ENCODE measurements at places on chromosomes 11 and 22.

GRCh38 chr11:30049214-30049613, 32.4 kb upstream of the KCNA4 start:
- DNase-seq: no peak

GRCh38 chr11:30458541-30458940, 127.6 kb downstream of the MPPED2 start:
- DNase-seq: no peak

GRCh38 chr11:106087815-106088435, 10.5 kb downstream of the AASDHPPT start:
- DNase-seq: no peak

DNA sequence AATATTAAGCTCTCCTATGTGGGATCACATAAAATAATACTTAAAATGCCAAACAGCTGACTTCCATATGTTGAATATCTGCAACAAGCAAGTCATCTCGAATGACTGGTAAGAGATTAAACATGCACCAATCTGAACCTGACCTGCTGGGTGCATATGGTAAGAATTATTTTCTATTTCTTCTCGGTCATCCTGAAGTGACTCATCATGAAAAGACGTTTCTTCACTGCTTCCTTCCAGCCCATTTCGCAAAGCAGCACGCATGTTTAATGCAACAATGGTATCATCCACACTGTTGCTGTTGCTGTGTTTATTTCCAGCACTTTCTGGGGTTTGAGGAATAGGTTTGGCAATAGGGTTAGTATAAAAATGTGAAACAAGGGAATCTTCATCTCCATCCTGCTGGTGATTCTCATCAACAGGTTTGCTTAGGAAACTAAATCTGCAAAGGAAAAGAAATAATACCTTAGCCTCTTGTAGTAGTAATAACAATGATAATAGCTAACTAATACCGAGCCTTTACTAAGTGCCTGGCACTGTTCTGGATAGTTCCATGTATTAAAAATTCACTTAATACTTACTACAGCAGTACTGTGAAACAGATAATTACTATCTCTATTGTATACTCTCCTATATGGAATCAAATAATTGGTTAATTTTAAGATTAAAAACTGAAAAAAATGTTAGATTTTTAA, 52.0 kb upstream of the CHRNA10 start:
- DNase-seq: peak; percentile 97

DNA sequence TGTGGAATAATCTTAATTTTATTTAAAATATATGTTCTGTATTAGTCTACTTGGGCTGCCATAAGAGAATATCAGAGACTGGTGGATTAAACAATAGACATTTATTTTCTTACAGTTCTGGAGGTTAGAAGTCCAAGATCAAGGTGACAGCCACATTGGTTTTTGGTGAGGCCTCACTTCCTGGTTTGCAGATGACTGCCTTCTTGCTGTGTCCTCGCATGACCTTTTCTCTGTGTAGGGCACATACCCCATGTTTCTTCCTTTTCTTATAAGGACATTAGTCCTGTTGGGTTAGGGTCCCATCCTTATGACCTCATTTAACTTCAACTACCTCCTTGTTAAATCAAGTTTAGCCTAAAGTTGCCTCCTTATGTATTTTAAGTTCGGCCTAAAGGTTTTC, 202.7 kb upstream of the MPPED2 start:
- no peak for DNase-seq

- no peak for DNase-seq
These were observed 80.7 kb downstream of the RBFOX2 start for GRCh38 chr22:35947794-35948425.

- no peak for DNase-seq
These were observed 6.1 kb downstream of the LSP1 start for GRCh38 chr11:1859004-1859403.

DNA sequence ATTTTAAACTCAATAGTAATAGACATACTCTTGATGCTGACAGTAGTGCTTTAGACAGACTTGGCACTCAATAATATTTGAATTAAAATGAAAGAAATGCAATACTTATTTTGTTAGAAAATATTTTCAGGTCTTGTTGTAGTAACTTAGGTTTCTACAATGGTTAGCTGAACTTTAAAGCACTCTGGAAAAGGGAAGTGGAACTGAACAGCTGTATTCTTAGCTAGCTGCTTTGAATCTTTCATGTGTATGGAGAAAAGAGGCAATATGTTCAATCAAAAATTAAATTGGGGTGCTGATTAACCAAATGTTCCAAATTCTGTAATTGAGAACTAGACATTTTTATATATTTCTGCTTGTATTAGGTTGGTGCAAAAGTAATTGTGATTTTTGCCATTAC, 517.9 kb upstream of the RAG2 start:
- no peak for DNase-seq

GRCh38 chr11:57513452-57513795, 2.1 kb downstream of the SLC43A1 start:
- DNase-seq: no peak

GRCh38 chr11:102115557-102115956, 5.3 kb downstream of the YAP1 start:
- DNase-seq: no peak

DNA sequence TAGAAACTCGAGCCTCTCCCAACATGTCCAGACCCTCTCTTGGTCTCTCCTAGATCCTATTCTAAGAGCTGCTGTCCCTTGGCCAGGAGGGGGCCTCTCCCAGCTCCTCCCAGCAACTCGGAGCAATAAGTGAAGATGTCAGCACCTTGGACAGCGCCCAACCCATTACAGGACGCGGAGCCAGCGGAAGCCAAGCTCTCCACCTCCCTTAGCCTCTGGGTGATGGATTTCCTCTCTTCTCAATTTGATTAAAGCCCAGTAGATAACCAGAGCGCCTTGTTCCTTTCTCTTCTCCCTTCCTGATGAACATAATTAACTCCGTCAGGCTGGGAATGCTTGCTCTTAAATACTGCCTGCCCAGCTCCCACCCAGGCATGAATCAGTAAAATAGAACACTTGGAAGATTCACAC, 26.2 kb upstream of the TPBGL start:
- peak; percentile 32 for DNase-seq

DNA sequence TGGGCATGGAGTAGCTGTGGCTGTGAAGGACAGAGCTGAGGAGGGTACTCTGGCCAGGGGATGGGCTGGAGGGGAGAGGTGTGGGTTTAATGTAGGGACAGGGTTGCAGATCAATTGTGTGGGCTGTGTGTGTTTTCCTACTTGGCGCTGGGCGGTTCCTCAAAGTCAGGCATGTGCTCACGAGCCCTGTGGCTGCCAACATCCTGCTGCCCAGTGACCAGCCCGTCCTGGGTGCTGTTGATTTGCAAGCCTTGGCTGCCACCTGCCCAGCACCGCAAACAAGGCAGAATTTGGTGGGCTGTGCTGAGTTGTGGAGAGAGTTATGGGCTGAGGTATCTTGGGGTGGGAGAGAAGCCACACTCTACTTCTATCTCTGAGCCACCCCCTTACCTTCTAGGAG, 69.2 kb downstream of the SCN3B start:
- no peak for DNase-seq

- no peak for DNase-seq
These were observed 100.4 kb upstream of the PARVA start for GRCh38 chr11:12276831-12277475.

DNA sequence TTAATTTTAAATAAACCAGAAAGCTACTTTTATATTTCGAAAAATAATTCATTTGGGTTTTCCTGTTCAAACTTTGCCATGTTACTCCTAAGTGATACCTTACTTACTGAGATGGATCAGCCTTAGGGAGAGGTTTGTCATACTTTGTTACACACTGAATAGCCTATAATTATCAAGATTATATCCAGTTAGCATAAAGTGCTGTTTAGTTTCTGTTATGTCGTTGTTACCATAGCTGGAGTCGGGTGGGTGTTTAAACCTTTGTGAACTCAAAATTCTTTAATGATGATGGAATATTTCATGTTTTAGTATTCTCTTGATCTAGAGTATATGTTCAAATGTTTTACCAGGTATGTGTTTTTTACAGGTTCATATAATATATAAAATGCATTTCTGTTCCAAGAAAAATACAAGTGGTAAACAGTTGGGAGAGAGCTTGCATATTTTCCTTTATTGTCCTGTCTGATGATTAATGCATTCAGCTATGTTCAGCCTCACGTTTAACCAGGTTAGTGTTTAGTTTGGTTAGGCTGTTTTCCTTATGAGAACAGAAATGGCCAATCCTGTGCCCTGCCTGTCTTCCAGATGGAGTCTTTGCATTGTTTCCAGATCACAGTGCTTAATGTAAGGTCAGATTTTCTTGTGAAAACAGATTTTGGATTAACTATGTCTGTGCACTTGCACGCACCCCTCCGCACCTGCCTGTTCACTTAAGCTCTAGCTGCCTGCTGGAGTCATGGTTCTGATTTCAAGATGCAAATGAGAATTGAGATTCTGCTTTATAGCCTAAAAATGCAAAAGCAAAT, 105.6 kb downstream of the ATXN10 start:
- no peak for DNase-seq

- DNase-seq: no peak
These were observed 431.8 kb upstream of the FAT3 start for GRCh38 chr11:91792779-91793262.

DNA sequence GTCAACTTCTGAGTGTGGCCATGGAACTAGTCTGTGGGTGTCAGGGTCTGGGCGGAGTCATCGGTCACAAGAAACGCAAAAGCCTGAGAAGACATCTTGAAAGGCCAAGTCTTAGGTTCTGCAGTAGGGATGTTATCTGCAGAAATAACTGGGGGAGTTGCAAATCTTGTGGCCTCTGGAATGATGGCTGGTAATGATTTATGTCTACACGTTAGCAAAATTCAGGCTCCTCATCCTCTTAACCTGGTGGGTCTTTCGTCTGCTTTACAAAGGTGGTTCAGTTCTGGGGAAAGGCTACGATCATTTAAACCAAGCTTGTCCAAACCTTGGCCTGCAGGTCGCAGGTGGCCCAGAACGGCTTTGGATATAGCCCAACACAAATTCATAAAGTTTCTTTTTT, 7.4 kb upstream of the CYB5R3 start:
- no peak for DNase-seq

DNA sequence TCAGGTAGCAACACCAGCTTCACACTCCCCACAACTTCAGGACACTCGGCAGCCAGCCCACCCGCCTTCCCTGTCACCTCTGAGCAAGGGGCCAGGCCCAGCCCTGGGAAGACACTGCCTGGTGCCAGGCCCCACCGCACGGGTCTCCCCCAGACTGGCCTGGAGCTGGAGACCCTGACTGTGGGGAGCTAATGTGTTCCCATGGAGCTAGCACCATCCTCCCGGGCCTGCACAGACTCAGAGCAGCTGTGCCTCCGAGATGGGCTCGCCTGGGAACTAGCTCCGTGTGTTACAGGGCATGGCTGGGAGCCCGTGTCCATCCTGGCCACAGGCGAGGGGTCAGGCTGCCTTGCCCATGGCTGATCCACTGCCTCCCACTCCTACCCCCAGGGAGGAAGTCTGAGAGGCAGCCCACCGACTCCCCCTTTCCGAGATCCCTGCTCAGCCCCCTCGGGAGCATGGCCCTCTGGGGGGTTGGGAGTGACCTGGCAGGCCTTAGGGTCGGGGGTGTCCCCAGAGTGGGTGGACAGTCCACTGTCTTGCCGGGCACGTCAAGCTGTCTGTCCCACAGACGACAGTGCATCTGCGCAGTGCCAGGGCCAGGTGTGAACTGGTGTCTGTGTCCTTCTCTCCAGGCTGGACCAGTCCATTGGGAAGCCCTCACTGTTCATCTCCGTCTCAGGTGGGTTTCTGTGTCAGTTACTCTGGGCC, 76.7 kb upstream of the KCNQ1OT1 start:
- DNase-seq: no peak

GRCh38 chr22:50443801-50444625, 30.8 kb downstream of the SBF1 start:
- DNase-seq: no peak

DNA sequence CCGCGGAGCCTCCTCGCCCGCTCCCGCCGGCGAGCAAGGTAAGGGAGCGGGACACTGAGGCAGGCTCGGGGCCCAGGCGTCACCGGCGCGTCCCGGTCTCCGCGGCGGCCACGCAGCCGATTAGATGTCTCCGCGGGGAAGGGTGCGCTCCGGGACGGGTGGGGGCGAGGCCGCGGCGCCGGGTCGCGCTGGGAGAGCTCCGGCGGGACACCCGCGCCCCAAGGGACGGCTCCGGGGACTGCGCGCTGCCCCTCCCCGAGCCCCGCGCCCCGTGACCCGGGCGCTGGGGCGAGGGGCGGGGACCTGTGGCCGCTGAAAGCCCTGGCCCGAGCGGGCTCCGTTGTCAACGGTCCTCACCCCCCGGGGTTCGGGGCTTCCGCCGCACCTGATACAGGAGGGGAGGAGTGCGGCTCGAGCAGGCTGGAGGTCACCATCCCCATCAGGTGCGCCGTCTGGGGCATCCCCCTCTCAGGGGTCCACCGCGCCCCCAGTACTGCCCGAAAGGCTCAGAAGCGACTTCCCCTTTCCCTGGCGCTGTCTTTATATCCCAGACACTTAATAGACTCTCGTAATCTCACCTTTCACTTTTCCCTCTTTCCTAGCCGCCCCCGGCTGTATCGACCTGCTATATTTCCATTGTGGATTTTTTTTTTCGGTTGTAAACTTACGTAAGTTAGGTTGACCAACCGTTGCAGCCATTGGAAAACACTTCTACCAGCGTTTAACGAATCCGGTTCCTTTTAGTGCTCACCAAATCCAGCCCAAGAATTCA, 573 bp downstream of the PPFIA1 start:
- DNase-seq: no peak

- no peak for DNase-seq
These were observed 7.1 kb upstream of the PDGFB start for GRCh38 chr22:39251762-39252460.

GRCh38 chr22:43449205-43449830, 37.5 kb downstream of the MPPED1 start:
- DNase-seq: no peak

GRCh38 chr22:26983311-26983710, 325.9 kb downstream of the MIAT start:
- DNase-seq: no peak

- no peak for DNase-seq
These were observed 23.7 kb upstream of the SORL1-AS1 start for GRCh38 chr11:121476379-121477032.

DNA sequence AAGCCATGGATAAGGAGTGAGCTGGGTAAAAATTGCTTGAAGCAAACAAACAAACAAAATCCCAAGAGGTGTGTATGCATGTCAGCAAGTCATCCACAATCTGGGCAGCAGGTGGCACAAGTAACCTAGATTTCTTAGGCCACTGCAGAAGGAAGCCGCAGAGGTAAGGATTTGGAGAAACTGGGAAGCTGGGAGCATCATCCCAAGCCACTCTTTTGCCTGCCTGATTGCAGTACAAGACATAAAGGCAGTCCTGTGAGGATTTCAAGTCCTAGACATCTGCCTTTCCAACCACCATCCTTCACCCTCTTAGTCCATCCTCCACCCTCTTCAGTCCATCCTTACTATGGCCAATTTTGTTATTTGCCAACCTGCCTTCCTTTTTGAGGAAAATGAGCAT, 67.2 kb upstream of the BMAL1 start:
- DNase-seq: peak; percentile 42

- peak; percentile 97 for DNase-seq
These were observed 58.3 kb downstream of the MYH9 start for GRCh38 chr22:36329254-36330078.

- DNase-seq: no peak
These were observed 2.2 kb downstream of the YAP1 start for GRCh38 chr11:102112509-102112821.

DNA sequence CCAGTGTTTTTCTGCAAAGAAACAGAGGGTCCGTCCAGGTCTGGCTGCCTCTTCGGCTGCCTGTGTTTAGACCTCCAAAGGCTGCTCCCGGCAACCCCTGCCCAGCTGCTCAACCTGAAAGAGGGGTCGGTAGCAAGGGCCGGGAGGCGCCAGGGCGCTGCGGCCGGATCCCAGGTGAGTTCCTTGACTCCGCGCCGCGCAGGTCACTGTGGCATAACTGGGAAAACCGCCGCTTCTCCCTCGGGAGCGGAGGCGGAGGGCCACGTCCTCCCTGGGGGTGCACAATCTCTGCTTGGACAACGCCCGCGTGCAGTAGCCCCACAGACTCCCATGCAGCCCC, 1.0 kb upstream of the BRSK2 start:
- no peak for DNase-seq
